Posterior vena cava (tissue), 2 donors: ENCODE measurements at places on chromosomes 6 and 20. TPM values are rescaled to one million over a fixed set of nuclear protein-coding genes. Genes with fewer than 3 reads are reported as not detected.

The THEMIS gene
- 0.52 TPM for total RNA-seq

The RNGTT gene
- 13.2 TPM for total RNA-seq

The REM1 gene
- total RNA-seq: 5.2 TPM

The MUCL3 gene
- not detected for total RNA-seq

The ANKRD60 gene
- not detected for total RNA-seq

The TCF21 gene
- total RNA-seq: 4.5 TPM

The PHF10 gene
- 57.6 TPM for total RNA-seq

The OXT gene
- not detected for total RNA-seq

The CST1 gene
- total RNA-seq: not detected

The FILIP1 gene
- total RNA-seq: 43.2 TPM

The PEX3 gene
- 24.2 TPM for total RNA-seq

The ZNF311 gene
- total RNA-seq: 1.7 TPM

The CMTR1 gene
- 27.9 TPM for total RNA-seq

The FAM217B gene
- total RNA-seq: 11.2 TPM

The SYCP2L gene
- total RNA-seq: 0.71 TPM

The SIRPB2 gene
- 8.8 TPM for total RNA-seq

The NDUFAF5 gene
- 30.2 TPM for total RNA-seq

The HRH3 gene
- total RNA-seq: not detected

The PRRT1 gene
- total RNA-seq: 3.6 TPM

The PDSS2 gene
- 11.6 TPM for total RNA-seq

The TAAR9 gene
- not detected for total RNA-seq

The PSORS1C2 gene
- not detected for total RNA-seq

The SAPCD1 gene
- total RNA-seq: not detected

The KCNK16 gene
- not detected for total RNA-seq

The CDK5RAP1 gene
- 15.9 TPM for total RNA-seq

The TPD52L1 gene
- 51.7 TPM for total RNA-seq

The C20orf144 gene
- total RNA-seq: not detected

The MSH5 gene
- total RNA-seq: 9.8 TPM

The HEY2 gene
- total RNA-seq: 9.2 TPM

The LPA gene
- total RNA-seq: not detected

The FOXF2 gene
- 0.71 TPM for total RNA-seq

The ID1 gene
- 145 TPM for total RNA-seq

The NKX2-4 gene
- total RNA-seq: not detected

The AIF1 gene
- 68.7 TPM for total RNA-seq

The LGSN gene
- total RNA-seq: not detected

The MPC1 gene
- 66.3 TPM for total RNA-seq
